Left hindlimb (tissue), 1 donor: ENCODE measurements at places on chromosomes 3 and 15.

DNA sequence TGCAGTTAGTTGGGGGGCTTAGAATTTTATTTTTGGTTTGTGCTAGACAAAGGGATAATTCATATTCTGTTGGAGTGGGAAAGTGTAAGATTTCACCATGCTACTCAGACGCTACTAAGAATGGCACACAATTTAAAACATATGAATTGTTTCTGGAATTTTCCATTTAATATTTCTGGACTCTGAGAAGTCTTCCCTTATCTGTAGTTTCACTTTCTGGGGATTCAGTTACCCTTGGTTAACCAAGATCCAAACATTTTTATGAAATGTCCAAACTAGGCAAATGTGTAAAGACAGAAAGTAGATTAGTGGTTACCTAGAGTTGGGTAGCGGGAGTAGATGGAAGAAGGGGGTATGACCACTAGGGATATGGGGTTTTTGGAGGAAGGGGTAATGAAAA is 53.1 kb downstream of the TCF12 start:
- no peak for DNase-seq

DNA sequence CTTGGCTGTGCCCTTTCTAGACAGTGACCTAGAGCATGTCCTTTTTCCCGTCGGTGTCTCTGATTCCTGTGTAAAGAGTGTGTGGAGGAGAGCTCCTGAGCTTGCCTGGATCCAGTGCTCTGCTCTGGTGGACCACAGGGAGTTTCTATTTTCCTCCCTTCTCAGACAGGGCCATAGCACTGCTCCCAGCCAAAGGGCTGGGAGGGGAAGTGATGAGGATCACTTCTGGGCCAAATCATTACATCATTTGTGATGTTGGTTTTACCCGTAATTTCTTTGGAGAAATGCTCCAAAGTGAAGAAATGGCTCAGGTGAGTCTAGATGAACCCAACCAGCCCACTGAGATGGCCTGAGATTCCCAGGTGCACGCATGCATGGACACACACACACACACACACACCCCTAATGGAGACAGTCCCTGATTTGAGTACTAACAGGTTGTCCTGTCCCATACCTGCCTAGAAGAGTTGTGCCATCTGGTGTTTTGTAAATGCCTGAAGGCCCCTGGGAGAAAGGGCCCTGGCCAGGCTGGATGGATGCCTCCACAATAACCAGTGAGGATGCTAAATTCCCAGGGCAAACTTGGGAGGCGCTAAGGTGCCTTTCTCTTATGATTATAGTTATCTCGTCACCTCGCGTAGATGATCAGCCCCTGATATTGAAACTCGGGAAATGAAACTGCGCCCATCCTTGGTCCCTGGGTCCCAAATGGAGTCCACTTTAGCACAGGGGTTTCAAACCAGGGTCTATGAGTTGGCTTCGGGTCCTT is 86.9 kb downstream of the ASB7 start:
- DNase-seq: no peak

DNA sequence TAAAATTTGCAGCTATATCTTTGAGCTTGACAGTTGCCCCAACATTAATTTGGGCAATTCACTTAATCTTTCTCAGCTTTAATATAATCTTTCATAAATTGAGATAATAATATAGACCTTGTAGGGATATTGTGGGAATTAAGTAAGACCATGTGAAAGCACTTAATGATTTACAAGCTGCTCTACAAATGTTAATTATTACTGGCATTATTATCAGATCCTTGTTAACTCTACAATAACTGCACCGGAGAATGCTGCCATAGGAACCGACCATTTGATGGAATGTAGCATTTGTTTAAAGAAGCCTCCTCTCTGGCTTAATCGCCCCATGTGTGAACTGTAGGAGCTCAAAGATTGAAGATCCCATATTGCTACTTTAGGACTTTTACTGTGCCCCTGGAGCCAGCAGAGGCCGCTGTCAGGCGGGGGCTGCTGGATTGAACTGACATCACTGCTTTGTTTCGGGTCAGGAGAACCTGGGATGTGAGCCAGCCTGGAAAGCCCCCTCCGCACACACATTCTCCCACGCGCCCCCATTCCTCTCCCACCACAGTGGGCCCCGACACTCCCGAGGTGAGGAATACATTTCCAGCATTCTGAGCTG is 154.2 kb upstream of the TNIK start:
- peak; percentile 36 for DNase-seq

GRCh38 chr15:90603893-90604292 is 74.2 kb downstream of the CRTC3 start:
- no peak for DNase-seq

GRCh38 chr3:44833394-44833793 is 28.3 kb upstream of the TMEM42 start:
- DNase-seq: no peak
